ENCODE measurements at places on chromosomes 1 and 21.

- DNase-seq: no peak
Observed at GRCh38 chr1:36607263-36607651, 124.5 kb upstream of the CSF3R start.

GRCh38 chr1:213326281-213327016 lies 275.4 kb downstream of the RPS6KC1 start:
- no peak for DNase-seq

- DNase-seq: no peak
Observed at GRCh38 chr21:39666681-39667315, 54.1 kb downstream of the B3GALT5 start.

DNA sequence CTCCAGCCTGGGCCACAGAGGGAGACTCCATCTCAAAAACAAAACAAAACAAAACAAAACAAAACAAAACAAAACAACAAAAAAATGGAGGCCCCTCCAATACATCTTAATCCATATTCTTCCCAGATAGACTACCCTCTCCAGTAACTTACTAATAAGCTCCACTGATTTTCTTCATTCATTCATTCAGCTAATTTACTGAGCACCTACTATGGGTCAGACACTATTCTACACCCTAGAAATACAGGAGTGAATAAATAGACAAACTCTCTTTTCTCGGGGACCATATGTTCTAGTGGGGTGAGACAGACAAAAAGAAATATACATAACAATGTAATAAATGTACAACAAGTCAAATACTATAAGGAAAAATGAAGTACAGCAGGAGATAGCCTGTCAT lies 7.8 kb upstream of the CDC20 start:
- no peak for DNase-seq

DNA sequence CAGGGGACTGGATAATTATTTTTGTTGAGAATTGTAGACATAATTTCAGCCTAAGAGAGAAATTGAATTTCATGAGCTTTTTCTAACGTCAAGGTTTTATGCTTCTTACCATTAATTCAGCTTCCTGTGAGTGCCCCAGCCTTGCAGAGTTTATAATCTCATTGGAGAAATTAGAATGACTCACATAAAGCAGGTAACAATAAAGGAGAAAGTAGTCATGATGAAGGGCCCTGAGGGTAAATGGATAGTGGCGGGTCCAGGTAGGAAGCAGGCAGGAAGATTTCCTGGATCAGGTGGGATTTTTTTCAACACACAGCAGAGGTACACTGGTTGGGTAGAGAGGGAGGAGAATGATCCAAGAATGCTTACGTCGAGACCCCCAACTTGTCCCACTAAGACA lies 311.4 kb downstream of the BARHL2 start:
- no peak for DNase-seq

- no peak for DNase-seq
Observed at GRCh38 chr1:942411-942821, 16.6 kb downstream of the NOC2L start.

GRCh38 chr1:24216276-24217074 lies 29.4 kb upstream of the IFNLR1 start:
- no peak for DNase-seq

- no peak for DNase-seq
Observed at GRCh38 chr21:44765231-44766013, 36.2 kb downstream of the UBE2G2 start.

DNA sequence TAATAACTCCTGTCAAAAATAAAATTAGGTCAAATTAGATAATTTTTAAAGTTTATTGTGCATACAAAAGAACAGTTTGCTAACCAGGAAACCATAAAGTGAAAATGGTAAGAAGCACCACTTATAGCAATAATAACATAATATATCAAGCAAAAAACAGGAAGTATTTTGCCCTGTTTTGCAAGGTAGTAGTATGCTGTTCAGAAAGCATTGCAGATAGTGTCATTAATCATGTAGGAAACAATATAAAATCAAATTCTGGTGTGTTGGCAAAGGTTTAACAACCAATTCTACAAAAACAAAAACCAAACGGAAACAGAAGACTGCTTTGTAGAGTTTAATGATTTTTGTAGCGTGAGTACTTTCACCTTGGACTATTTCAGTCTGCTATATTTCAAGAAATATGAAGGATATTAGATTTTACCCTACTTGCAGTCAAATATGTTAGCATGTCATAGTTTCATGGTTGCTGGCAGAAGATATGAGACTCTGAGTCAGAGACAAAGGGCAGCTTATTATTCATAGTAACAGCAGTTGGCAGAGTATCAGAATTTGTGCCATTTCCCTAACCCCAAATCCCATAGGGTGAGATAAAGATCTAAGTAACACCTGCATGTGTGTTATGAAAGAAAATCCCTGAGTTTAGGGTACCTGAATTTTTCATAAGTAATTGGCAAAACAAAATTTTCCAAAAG lies 729.0 kb upstream of the BRINP3 start:
- no peak for DNase-seq

DNA sequence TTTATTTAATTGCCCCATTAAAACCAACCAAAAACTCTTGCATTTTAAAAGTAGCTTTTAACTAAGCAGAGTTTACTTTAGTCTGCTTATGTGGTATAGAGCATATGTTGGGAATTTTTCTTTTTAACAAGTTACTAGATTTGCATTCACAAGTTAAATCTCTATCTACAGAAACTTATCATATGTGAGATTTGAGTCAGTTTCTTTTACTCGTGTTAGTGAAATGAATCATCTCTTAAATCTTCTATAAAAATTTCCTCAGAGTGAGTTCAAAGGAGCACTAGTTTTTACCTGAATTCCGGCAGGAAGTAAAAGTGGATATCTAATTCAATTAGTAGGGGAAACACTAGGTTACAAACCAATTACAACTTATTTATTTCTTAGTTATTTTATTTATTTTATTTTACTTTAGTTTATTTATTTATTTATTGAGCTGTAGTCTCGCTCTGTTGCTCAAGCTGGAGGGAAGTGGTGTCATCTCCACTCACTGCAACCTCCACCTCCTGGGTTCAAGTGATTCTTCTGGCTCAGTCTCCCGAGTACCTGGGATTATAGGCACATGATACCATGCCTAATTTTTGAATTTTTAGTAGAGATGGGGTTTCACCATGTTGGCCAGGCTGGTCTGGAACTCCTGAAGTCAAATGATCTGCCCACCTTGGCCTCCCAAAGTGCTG lies 1609.6 kb upstream of the B3GALT2 start:
- no peak for DNase-seq
